ENCODE measurements at places on chromosomes 2 and 18.

DNA sequence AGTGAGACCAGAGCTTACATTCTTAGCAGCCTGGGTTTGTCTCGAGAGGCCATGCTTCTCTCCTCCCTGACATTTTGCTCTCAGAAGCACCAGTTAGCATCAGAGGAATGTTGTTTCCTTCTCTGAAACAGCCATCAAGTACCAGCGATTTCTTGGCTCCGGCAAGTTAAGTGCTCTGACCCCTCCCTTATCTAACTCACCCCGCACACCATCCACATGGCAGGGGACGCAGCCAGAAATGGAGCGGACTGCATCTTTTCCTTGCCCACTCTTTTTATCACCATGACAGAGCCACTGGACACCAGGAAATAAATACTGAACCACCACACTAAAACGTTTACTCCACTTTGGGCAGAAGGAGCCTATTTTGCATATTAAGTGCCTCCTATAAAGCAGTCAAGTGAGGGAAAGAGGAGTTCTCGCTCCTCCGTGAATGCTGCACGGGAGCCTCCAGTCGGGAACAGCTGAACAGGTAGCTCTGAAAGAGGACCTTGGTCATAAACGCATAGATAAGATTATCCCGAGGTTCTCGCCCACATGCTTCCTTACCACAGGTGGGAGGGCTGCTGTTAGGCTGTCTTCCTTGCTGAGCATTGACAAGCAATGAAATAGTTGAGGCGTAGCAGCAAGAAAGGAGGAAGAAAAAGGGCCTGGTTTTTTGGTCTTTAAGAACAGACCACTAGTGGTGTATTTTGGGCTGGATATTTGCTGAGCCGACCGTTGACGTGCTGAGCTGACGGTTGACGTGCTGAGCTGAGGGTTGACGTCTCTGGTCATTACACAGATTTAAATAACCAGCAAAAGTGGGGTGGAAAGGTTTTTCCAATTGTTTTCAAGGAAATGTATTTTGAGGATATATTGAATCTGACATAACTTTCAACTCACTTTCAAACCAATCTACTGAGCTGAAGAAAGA lies 71.4 kb upstream of the ITGB6 start:
- no peak for DNase-seq

GRCh38 chr18:11411048-11411447 lies 198.3 kb upstream of the SLC35G4 start:
- DNase-seq, result no peak

GRCh38 chr2:157414050-157414449 lies 29.8 kb downstream of the CYTIP start:
- DNase-seq, result no peak

GRCh38 chr2:41877114-41877678 lies 170.6 kb upstream of the PKDCC start:
- no peak for DNase-seq

DNA sequence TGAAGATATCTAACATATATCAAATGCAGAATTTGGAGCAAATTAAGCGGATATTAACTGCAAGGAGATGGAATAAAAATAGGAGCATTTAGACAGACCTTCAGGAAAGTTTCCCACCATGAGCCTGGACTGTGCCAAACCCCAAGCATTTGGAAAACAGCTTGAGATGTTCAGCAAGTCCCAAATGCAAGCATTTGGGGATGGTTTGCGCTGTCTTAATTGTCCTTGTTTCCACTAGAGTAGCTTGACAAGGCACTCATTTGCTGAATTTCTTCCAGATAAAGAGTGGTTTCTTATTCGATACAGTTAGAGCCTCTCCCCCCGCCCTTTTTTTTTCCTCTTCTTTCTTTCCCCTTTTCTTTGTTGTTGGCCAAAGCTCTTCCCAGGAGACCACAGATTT lies 77.1 kb upstream of the CDC42EP3 start:
- no peak for DNase-seq

- DNase-seq, result no peak
These were observed 68.2 kb downstream of the MAP4K3 start for GRCh38 chr2:39368846-39369245.

GRCh38 chr2:10934308-10934978 lies 22.7 kb downstream of the KCNF1 start:
- no peak for DNase-seq

DNA sequence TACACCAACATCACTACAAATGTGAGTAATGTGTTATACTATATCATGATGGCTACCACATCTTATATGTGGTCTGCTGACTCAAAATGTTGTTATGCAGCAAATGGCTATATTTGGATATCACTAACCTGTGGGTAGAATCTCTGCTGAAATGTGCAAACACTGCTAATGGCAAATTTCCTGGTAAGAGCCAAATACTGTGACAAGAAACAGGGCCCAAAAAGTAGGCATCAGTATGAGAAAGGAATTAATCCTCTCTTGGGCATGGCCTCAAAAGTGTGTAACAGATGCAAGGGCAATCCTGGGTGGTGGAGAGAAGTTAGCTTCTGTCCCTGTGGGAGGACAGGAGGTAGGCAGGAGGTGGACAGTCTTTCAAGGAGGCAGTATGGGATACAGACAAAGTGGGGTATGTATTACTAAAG lies 13.3 kb downstream of the ATF2 start:
- DNase-seq, result no peak

- DNase-seq, result no peak
These were observed 156.3 kb upstream of the SLC1A4 start for GRCh38 chr2:64832936-64833335.
